ENCODE measurements at places on chromosomes 1 and 21. TPM values are rescaled to one million over a fixed set of nuclear protein-coding genes. Genes with fewer than 3 reads are reported as not detected.
A peak's percentile ranks its signal among the peaks of the same experiment; 100 is the strongest.

DNA sequence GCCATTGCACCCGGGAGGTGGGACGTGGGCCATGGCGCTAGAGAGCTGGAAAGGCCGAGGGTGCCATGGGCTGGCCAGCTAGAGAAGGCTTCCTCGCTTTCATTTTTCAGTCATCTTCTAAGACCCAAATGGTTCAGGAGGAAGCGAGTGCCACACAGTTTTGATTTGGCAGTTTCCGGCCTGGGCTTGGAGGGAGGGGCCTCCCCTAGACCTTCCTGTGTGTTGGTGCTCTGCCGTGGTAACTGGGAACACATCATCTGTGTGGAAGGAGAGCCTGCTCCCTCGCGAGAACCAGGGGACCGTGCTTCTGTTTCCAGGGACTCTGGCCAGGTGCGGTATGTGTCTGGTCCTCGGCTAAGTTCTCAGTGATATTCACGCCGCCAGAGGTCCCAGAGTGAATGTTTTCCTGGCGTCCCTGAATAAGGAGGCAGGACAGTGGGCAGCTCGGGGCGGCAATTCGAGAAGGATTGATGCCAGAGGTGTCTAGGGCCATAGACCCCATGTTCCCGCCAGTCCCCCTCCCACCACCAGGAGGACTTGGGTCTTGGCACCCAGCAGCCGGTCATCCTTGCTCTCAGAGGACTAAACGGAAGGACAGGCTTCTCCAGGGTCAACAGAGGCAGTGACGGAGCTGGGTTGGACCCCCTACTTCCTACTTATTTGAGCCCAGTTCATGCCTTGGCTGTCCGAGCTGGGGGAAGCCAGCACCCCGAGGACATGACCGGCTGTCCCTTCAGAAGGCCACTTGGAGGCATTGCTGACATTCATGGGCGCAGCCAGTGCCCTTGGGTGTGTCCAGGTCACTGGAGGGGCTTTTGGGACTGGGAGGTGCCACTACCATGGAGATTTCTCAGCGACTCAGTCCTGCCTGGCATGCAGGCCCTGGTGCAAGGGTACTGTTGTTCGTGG lies 2.7 kb upstream of the NPHP4 start:
- peaks cover 9% of the 10 kb centered on the region for H3K4me1 ChIP-seq
- H3K27ac ChIP-seq = no peak overlapping the region
- no peak for DNase-seq
- H3K27me3 ChIP-seq = peaks cover 11% of the 10 kb centered on the region
- H3K36me3 ChIP-seq = no peaks in the 10 kb centered on the region

DNA sequence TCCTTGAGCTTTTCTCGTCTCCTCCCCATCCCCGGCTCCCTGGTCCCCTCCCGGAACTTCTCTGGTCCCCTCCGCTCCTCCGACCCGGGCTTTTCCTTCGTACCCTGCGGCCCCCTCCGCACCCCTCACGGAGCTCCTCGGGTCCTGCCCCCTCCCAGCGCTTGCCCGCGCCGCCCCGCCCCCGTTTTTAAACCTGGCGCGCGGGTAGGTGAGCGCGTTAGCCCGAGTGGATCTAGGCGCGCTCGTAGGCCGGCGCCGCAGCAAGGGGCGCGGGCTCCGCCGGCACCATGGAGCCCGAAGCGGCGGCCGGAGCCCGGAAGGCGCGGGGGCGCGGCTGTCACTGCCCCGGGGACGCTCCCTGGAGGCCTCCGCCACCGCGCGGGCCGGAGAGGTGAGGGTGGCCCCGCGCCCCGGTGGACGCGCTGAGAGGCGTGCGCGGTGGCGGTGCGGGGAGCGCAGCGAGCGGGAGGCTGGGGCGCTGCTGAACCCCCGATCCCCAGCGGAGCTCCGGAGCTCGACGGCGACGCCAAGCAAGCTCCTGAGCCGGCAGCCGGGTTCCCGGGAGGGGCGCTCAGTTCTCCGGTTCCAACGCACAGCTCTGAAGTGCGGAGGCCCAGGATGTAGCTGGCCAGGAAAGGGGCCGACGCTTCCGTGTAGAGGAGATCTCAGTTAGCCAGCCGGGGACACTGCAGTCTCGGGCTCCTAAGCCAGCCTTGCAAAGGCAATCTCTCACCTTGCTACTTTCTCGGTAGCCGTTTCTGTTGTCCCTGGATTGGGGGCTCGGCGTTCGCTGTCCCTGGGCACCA lies at the start of gene RIPPLY3:
Gene RIPPLY3, plus strand, starts transcription at position 217 of the 806 bp plus-strand sequence. Its CDS starts 71 bp downstream, at position 288.
- DNase-seq = peak; percentile 50
- no peak within 1 kb of the TSS for H3K27ac ChIP-seq
- no peaks in the 10 kb centered on the region for H3K36me3 ChIP-seq
- peaks cover 4% of the 10 kb centered on the region for H3K4me1 ChIP-seq

GRCh38 chr1:6596886-6597776 lies 5.5 kb downstream of the KLHL21 start:
- H3K4me3 ChIP-seq = no peak overlapping the region
- peaks cover 14% of the 10 kb centered on the region for H3K4me1 ChIP-seq
- no peaks in the 10 kb centered on the region for H3K36me3 ChIP-seq
- DNase-seq = no peak
- H3K27me3 ChIP-seq = no peaks in the 10 kb centered on the region
- no peak overlapping the region for H3K27ac ChIP-seq

- no peaks in the 10 kb centered on the region for H3K27me3 ChIP-seq
- no peaks in the 10 kb centered on the region for H3K4me1 ChIP-seq
- DNase-seq = peak; percentile 8
Measured at GRCh38 chr1:88658419-88658818, 25.7 kb upstream of the PKN2 start.

GRCh38 chr1:225319871-225320270 lies 108.0 kb downstream of the LBR start:
- H3K27ac ChIP-seq = no peak overlapping the region
- no peak for DNase-seq
- no peaks in the 10 kb centered on the region for H3K27me3 ChIP-seq
- H3K36me3 ChIP-seq = no peaks in the 10 kb centered on the region

GRCh38 chr21:46097336-46098293 lies at the start of gene COL6A2:
Gene COL6A2 (plus strand): TSS chr21:46098112.
- H3K4me3 ChIP-seq = peak within 1 kb of the TSS; percentile 92
- H3K27me3 ChIP-seq = peaks cover 23% of the 10 kb centered on the region

- no peaks in the 10 kb centered on the region for H3K36me3 ChIP-seq
- no peak overlapping the region for H3K27ac ChIP-seq
- DNase-seq = no peak
- H3K4me3 ChIP-seq = no peak overlapping the region
- H3K27me3 ChIP-seq = no peaks in the 10 kb centered on the region
Measured at GRCh38 chr1:7916501-7916830, 24.2 kb downstream of the TNFRSF9 start.

GRCh38 chr1:9008236-9008635 lies 18.0 kb downstream of the SLC2A7 start:
- DNase-seq = no peak
- H3K4me1 ChIP-seq = peaks cover 3% of the 10 kb centered on the region
- H3K27ac ChIP-seq = no peak overlapping the region
- no peaks in the 10 kb centered on the region for H3K27me3 ChIP-seq

DNA sequence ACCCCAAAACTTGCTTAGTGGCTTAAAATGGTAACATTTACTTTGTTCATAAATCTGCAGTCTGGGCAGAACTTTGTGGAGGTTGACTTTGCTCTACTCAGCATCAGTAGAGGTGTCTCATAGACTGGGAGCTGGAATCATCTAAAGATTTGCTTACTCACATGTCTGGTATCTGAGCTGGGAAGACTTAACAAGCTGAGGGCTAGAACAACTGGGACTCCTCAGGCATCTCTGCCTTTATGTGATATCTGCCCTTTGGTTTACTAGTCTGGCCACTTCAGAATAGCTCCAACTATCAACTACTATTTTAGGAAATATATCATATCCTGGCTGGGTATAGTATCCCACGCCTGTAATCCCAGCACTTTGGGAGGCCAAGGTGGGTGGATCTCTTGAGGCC lies 82.5 kb downstream of the C4BPA start:
- H3K4me1 ChIP-seq = no peaks in the 10 kb centered on the region
- H3K27ac ChIP-seq = no peak overlapping the region
- H3K27me3 ChIP-seq = no peaks in the 10 kb centered on the region
- H3K4me3 ChIP-seq = no peak overlapping the region

GRCh38 chr1:211625040-211625439 lies 46.1 kb upstream of the SLC30A1 start:
- H3K4me3 ChIP-seq = no peak overlapping the region
- no peaks in the 10 kb centered on the region for H3K36me3 ChIP-seq
- no peak for DNase-seq
- H3K4me1 ChIP-seq = peaks cover 2% of the 10 kb centered on the region
- no peaks in the 10 kb centered on the region for H3K27me3 ChIP-seq

GRCh38 chr1:99365141-99365540 lies 100.8 kb downstream of the PLPPR4 start:
- H3K27ac ChIP-seq = no peak overlapping the region
- H3K27me3 ChIP-seq = no peaks in the 10 kb centered on the region
- DNase-seq = no peak
- H3K4me3 ChIP-seq = no peak overlapping the region

DNA sequence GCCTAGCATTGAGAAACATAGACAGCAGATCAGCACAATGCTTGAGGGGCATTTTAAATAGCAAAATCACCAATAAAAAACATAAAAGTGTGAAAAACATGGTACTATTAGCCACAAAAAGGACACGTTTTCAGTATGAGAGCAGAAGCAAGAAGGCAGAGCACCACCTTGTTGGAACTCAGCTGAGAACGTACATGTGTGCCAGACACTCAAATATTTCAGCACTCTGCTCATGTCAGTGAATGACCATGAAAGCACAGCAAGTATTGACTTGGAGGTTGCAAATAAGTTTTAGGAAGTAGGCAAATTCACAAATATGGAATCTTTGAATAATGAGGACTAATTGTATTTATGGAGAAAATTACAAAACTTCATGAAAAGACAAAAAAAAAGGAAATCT lies 193.4 kb upstream of the PKN2 start:
- no peaks in the 10 kb centered on the region for H3K27me3 ChIP-seq
- no peak for DNase-seq
- H3K4me1 ChIP-seq = no peaks in the 10 kb centered on the region
- no peak overlapping the region for H3K4me3 ChIP-seq

GRCh38 chr1:6911021-6911941 lies 126.0 kb downstream of the CAMTA1 start:
- H3K27me3 ChIP-seq = no peaks in the 10 kb centered on the region
- no peak overlapping the region for H3K4me3 ChIP-seq
- no peaks in the 10 kb centered on the region for H3K4me1 ChIP-seq
- H3K27ac ChIP-seq = no peak overlapping the region
- no peak for DNase-seq

Gene OXCT2
- total RNA-seq = 1.8 TPM

Gene C8B
- 22.1 TPM for total RNA-seq

Gene PTGS2
- 21.9 TPM for total RNA-seq

Gene CCDC181
- 1.3 TPM for total RNA-seq
